ENCODE measurements at places on chromosomes 11 and 22.

- peak; percentile 96 for DNase-seq
These were observed 2.9 kb downstream of the ALDH3B1 start for GRCh38 chr11:68012843-68013610.

DNA sequence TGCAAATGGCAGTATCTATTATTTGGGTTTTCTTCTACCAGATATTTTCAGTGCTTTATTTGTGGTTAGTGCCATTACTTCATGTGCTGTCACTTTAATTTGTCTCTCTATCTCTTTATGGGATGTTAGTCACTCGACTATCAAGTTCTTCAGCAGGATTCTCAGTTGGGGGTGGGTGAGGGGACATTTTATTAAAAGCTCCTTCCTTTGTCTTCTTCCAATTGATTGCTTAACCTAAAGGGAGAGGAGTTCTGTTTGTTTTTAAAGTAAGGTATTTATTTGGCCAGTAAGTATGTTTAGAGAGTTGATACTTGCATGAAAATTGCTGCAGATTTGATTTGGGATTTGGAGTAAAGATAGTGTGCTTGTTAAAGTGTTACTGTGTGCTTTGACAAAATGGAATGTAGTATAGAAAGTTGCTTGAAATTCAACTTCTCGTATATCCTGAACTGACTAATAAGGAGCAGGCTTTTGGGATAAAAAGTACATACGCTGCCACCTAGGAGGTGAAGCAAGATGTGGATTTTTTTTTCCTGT lies 10.3 kb downstream of the YAP1 start:
- peak; percentile 57 for DNase-seq

- no peak for DNase-seq
These were observed 14.6 kb upstream of the IRAG1 start for GRCh38 chr11:10708131-10708530.

- DNase-seq: no peak
These were observed 107.7 kb upstream of the PARVA start for GRCh38 chr11:12269446-12270214.

DNA sequence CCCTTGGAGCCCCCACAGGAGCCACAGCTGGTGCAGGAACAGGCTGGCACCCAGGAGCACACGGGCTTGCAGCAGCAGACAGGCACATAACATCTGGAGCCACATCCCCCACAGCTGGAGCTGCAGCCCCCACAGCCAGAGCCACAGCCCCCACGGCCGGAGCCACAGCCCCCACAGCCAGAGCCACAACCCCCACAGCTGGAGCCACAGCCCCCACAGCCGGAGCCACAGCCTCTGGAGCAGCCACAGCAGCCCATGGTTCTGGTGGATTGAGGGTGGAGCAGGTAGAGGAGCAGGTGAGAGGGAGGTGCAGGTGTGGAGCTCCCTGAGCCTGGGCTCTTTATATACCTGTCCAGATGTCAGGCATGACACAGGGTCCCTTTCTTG lies at the start of gene KRTAP5-2:
Gene KRTAP5-2, minus strand, starts transcription at position 301 of the 387 bp plus-strand sequence. Its CDS starts 44 bp downstream, at position 257.
- DNase-seq: no peak

All from fibroblast of skin of scalp (primary cell).